ENCODE measurements at places on chromosomes 1 and 21.

GRCh38 chr1:25560001-25560400 is 16.6 kb downstream of the LDLRAP1 start:
- no peak for DNase-seq

GRCh38 chr1:231638647-231639046 is 12.1 kb downstream of the DISC1 start:
- DNase-seq, result no peak

- no peak for DNase-seq
Measured at GRCh38 chr21:25891596-25891995, 156.8 kb downstream of the GABPA start.

- DNase-seq, result no peak
Measured at GRCh38 chr1:223208164-223209076, 65.4 kb upstream of the TLR5 start.
